Large intestine (tissue), 12 donors: ENCODE measurements at places on chromosomes 11 and 22.

GRCh38 chr22:31160328-31160978 is 471 bp downstream of the RNF185 start:
- no peak for DNase-seq

GRCh38 chr11:111476366-111476765 is 35.8 kb downstream of the BTG4 start:
- DNase-seq, result no peak

GRCh38 chr11:111604392-111605009 is 2.3 kb downstream of the SIK2 start:
- DNase-seq, result no peak

- DNase-seq, result no peak
These were observed 312.4 kb upstream of the PITPNB start for GRCh38 chr22:28231441-28231840.

DNA sequence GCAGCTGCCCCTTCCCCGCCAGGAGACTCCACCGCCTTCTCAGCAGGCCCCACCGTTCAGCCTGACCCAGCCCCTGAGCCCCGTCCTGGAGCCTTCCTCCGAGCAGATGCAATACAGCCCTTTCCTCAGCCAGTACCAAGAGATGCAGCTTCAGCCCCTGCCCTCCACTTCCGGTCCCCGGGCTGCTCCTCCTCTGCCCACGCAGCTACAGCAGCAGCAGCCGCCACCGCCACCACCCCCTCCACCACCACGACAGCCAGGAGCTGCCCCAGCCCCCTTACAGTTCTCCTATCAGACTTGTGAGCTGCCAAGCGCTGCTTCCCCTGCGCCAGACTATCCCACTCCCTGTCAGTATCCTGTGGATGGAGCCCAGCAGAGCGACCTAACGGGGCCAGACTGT is 42.6 kb downstream of the PPP2R1B start:
- no peak for DNase-seq

GRCh38 chr11:12968101-12968500 is 41.0 kb upstream of the RASSF10 start:
- DNase-seq, result no peak

DNA sequence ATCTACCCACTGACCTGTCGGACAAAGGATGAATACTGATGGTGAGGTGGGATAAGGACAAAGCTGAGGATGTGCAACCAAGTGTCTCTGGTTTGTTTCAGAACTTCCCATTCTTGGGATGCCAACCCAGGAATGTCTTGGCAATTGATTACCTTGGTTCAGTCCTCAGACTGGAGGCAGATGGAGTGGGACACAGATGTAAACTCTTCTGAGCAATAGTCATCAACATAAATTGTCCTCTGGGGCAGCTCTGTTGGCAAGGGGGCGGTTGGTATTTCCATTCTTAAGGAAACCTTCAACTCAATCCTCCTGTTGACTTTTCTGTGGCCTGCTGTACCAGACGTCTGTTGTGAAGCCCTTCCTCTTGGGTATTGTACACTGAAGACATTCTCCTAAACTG is 6.8 kb downstream of the ABTB2 start:
- DNase-seq, result no peak

DNA sequence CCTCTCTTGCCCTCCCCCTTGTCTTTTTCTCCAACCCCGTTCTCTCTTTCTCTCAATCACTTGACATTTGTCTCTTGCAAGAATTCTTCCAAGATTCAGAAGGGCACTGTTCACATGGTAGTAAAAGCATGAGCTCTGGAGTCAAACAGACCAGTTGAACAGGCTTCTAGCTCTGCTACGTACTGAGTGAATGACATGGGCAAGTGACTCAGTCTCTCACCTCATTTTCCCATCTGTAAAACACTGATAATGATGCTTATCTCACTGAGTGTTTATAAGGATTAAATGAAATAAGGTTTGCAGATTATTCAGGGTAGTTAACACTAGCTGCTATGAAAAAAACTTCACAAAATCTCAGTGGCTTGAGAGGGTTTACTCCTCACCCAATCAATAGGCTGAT is 5.9 kb upstream of the IL10RA start:
- no peak for DNase-seq
